ENCODE measurements at places on chromosomes 6 and 20. TPM values are rescaled to one million over a fixed set of nuclear protein-coding genes. Genes with fewer than 3 reads are reported as not detected.

The POU5F1 gene
- total RNA-seq: 1.7 TPM

The SEC23B gene
- 66.0 TPM for total RNA-seq

The REV3L gene
- total RNA-seq: 9.4 TPM

The TGIF2 gene
- total RNA-seq: 12.9 TPM

DNA sequence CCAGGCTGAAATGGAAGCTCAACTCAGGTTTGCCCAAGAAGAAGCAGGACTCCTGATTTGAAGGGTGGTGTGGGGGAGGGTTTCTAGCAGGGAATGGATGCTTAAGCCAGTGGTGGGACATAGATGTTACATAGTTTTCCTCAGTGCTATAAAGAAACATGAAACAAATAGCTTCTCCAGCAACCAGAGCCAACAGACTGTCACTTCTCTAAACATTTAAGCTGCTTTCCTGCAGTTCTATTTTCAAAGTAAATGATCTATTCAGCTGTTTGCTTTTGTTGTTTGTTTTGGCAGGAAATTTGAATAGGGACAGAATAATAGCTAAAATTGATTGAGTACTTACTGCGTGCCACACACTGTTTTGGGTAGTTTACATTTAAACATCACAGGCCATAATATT, 169.0 kb downstream of the UST start:
- no peak for DNase-seq

- DNase-seq: no peak
Measured at GRCh38 chr6:168380956-168381605, 59.9 kb upstream of the SMOC2 start.

GRCh38 chr6:135251498-135252441, 70.7 kb downstream of the MYB start:
- peak; percentile 66 for DNase-seq

DNA sequence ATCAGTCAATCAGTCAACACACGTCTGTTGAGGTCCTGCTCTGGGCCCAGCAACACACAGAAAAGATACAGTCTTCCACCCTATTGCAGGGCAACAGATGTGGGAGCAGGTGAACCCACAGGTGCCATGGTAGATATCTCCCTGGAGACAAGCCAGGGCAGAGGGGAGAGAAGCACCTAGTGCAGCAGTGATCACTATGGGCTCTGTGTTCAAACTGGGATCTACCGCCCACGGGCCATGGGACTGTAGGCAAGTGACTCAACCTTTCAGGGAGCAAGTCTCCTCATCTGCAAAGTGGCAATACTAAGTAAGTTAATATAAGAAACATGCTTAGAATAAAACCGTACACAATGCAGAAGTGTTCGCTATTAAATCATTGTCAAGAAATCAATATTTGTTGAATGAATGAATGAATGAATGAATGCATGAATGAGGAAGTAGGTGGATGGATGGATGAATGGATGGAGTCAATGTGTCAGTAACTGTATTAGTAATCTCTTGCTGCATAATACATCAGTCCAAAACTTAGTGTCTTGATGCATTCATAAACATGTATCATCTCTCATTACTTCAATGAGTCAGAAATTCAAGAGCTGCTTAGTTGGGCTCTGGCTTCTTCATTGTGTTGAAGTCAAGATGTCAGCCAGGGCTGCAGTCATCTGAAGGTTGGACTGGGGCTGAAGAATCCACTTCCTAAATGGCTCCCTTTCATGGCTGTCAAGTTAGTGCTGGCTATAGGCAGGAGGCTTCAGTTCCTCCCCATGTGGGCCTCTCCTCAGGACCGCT, 31.9 kb upstream of the NFATC2 start:
- no peak for DNase-seq
